ENCODE measurements at places on chromosomes 16 and 17. TPM values are rescaled to one million over a fixed set of nuclear protein-coding genes. Genes with fewer than 3 reads are reported as not detected.

GRCh38 chr16:85984947-85985451 is 86.0 kb downstream of the IRF8 start:
- no peak for DNase-seq
- H3K4me3 ChIP-seq: no peak overlapping the region
- H3K27ac ChIP-seq: no peak overlapping the region

- no peak overlapping the region for H3K27ac ChIP-seq
- no peak for DNase-seq
- H3K36me3 ChIP-seq: no peaks in the 10 kb centered on the region
- no peaks in the 10 kb centered on the region for H3K27me3 ChIP-seq
- H3K4me1 ChIP-seq: peaks cover 6% of the 10 kb centered on the region
- H3K4me3 ChIP-seq: no peak overlapping the region
Observed at GRCh38 chr16:57977418-57978069, 6.6 kb upstream of the CNGB1 start.

DNA sequence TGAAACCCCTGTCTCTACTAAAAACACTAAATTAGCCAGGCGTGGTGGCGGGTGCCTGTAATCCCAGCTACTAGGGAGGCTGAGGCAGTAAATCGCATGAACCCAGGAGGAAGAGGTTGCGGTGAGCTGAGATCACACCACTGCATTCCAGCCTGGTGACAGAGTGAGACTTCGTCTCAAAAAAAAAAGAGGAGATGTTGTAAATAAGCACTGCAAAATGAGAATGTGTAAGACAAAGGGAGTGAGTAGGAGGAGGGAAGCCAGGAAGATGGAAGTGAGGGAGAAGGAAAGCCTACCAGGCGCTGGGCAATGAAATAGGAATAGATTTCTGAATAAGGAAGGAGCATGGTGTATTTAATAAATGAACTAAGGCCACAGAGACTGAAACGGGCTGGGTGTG is 8.7 kb upstream of the PRPF8 start:
- no peak for DNase-seq
- H3K4me1 ChIP-seq: no peaks in the 10 kb centered on the region
- no peak overlapping the region for H3K4me3 ChIP-seq
- H3K27me3 ChIP-seq: no peaks in the 10 kb centered on the region
- no peak overlapping the region for H3K27ac ChIP-seq

DNA sequence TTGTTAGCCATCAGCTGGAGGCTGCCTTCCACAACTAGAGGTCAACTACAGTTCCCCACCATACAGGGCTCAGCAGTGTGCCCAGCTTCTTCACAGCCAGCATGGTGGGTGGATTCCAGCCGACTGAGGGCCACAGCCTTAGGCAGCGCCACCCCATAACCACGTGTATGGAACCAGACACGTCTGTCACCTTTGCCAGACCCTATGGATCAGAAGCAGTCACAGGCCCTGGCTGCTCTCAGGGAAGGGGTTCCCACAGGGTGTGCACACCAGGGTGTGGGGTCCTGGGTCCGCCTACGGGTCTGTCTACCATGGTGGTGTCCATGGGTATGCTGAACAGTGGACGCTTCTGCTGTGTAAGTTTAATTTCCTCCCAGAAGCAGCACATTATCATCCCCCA is 265.0 kb upstream of the FOXF1 start:
- no peaks in the 10 kb centered on the region for H3K36me3 ChIP-seq
- H3K4me1 ChIP-seq: no peaks in the 10 kb centered on the region
- no peak overlapping the region for H3K27ac ChIP-seq
- no peak overlapping the region for H3K4me3 ChIP-seq
- no peak for DNase-seq

DNA sequence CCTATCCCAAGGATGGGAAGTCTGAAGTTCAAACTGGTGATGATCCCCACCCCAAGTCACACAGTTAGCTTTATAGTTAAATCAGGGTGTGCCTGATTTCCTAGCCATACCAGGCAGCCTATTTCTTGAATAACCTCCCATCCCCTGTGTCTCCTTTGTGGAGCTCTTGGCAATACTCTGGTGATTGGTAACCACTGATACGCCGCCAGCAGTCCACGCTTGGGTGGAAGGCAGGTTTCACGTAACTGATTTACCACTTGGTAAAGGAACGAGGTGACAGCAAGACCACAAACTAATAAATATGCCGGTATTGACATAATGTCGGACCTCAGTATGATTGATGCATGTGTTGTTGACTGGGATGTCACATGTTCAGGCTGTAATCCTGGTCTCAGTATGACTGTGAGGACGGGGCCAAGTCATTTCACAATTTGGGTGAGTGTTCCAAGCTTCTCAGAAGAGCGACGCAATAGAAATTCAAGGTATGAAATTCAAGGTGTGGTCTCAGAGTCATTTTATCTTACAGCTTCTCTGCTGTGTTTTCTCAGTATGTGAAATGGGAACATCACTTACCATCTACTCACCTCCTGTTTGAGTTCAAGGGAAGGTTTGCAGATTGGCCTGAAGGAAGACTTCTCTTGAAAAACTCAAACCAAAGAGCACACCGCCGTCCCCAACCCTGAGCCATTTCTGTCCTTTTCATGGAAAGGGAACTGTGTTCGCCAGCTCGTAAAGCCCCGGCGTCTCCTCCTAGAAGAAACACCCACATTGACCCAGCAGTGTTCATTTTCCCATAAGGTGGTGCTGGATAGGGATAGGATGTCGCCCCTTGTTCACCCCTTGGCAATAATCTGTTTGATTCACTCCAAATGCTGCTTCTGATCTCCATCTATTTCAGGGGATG is 678.9 kb downstream of the WWOX start:
- no peaks in the 10 kb centered on the region for H3K4me1 ChIP-seq
- no peaks in the 10 kb centered on the region for H3K27me3 ChIP-seq
- no peaks in the 10 kb centered on the region for H3K36me3 ChIP-seq

Gene GSDMA
- total RNA-seq: 1.6 TPM

DNA sequence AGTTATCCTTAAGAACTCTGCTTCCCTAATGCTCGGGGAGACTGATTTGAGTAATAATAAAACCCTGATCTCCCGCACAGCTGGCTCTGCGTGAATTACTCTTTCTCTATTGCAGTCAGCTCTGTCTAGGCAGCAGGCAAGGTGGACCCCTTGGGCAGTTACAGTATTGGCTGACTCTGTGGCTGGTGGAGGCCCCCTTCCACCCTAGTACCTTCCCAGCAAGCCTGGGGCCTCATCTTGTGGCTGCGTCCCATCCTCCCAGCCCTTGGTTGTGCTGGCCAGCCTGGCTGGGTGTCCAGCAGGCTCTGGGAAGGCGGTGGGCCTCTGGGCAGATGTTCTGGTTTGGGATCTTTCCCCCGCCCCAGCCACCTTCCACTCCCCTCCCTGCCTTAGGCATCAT is 44.5 kb downstream of the CFAP20 start:
- H3K36me3 ChIP-seq: no peaks in the 10 kb centered on the region
- no peak overlapping the region for H3K27ac ChIP-seq
- H3K27me3 ChIP-seq: no peaks in the 10 kb centered on the region
- DNase-seq: no peak
- H3K4me3 ChIP-seq: no peak overlapping the region

- H3K36me3 ChIP-seq: no peaks in the 10 kb centered on the region
- no peak overlapping the region for H3K4me3 ChIP-seq
- no peak for DNase-seq
- H3K27me3 ChIP-seq: no peaks in the 10 kb centered on the region
Observed at GRCh38 chr17:2478458-2478857, 33.2 kb downstream of the METTL16 start.

Gene GALK1
- 16.4 TPM for total RNA-seq

Gene IGF2BP1
- total RNA-seq: not detected

Gene TNFRSF17
- not detected for total RNA-seq

GRCh38 chr17:42560246-42560645 is 1.7 kb upstream of the COASY start:
- H3K36me3 ChIP-seq: peaks cover 15% of the 10 kb centered on the region
- H3K27me3 ChIP-seq: no peaks in the 10 kb centered on the region
- H3K4me1 ChIP-seq: peaks cover 29% of the 10 kb centered on the region
- peak overlapping the region; percentile 2 for H3K27ac ChIP-seq
- DNase-seq: no peak

Measured in esophagus squamous epithelium (tissue), 5 donors.